ENCODE measurements at places on chromosomes 13 and 19. TPM values are rescaled to one million over a fixed set of nuclear protein-coding genes. Genes with fewer than 3 reads are reported as not detected.

NLRP7 gene
- not detected for total RNA-seq

CAPN12 gene
- 1.0 TPM for total RNA-seq

ANKLE1 gene
- total RNA-seq: 0.71 TPM

TSSK6 gene
- total RNA-seq: 0.07 TPM

HIF3A gene
- total RNA-seq: not detected

ZNF99 gene
- total RNA-seq: not detected

ABCA7 gene
- total RNA-seq: 13.5 TPM

U2AF2 gene
- 148 TPM for total RNA-seq

C19orf38 gene
- total RNA-seq: not detected
